ENCODE measurements at places on chromosomes 2 and 18. TPM values are rescaled to one million over a fixed set of nuclear protein-coding genes. Genes with fewer than 3 reads are reported as not detected.

The RGPD4 gene
- total RNA-seq, result not detected

The CCDC74A gene
- total RNA-seq, result 41.9 TPM

The CMPK2 gene
- 3.7 TPM for total RNA-seq

The SCG2 gene
- 79.7 TPM for total RNA-seq

The MC4R gene
- total RNA-seq, result not detected

The OTOS gene
- not detected for total RNA-seq

The KATNAL2 gene
- 4.3 TPM for total RNA-seq

The SPP2 gene
- not detected for total RNA-seq

The SLC30A3 gene
- total RNA-seq, result not detected

The LONRF2 gene
- 0.84 TPM for total RNA-seq

DNA sequence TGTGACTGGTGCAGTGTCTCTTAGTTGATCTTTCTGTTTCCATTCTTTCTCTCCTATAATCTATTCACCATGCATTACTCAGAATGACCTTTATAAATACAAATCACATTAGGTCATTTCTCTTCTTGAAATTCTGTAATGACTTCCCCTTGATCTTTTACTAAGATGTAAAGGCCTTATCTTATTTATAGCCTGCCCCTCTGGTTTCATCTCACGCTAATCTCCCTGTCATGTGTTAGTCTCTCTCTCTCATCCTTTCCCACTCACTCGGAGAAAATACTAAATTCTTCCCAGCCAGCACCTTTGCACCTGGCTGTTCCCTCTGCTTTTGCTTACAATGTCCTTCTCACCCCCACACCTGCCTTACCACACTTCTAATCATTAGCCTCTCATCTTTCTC, 530.8 kb downstream of the ADCYAP1 start:
- no peak for DNase-seq

- DNase-seq, result peak; percentile 80
Measured at GRCh38 chr2:64644458-64645382, 9.0 kb downstream of the SERTAD2 start.

- no peak for DNase-seq
Measured at GRCh38 chr18:24989760-24990593, 362.0 kb downstream of the ZNF521 start.

DNA sequence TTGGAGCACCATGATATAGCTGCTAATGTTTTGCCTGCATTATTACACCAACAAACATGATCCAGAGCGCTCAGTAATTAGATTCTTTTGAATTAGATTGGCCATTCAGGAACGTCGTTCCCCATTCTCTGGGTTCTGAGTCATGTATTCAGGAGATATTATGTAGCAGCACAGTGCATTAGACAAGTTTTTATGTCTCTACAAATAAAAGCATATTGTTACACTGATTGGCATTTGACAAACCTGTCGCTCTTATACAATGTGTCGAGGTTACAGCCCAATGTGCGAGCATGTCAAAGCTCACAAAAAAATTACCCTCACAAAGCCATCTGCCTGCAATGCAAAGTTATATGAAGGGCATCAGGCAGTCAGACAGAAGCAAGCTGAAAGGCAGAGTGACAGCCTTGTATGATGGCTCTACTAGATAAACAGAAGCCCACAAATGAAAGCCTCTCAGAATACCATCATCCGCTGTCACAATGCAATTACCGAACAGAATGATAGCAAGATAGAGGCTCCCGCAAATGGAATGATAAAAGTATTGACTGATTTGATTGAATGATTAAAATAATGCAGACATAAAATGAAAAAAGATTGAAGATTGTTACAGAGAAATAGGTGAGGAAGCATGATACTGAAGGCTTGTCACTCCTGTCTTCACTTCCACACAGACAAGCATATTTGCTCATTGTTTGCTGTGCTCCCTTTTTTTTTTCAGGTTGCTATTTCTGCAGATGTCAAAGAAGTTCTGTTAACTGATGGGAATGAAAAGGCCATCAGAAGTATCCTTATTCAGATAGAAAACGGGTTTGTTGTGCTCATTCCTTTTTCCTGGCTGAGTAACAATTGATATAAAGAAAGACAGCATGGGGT, 234.6 kb upstream of the SIX3 start:
- no peak for DNase-seq

DNA sequence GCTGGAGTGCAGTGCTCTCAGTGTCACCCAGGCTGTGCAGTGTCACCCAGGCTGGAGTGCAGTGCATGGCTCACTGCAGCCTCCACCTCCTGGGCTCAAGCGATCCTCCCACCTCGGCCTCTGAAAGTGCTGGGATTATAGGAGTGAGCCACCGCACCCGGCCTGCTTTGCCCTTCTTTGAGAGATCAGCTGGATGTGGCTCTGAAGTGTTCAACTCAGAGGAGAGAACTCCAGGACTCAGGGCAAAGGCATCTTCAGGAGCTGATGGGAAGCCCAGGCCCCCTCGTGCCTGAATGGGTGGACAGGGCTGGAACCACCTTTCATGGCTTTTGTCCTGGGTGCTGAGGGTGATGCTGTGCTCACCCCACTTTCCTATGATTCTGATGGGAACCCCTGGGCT, 52.0 kb upstream of the HAAO start:
- no peak for DNase-seq

GRCh38 chr2:83730223-83730622, 728.9 kb downstream of the SUCLG1 start:
- DNase-seq, result no peak

- DNase-seq, result no peak
Measured at GRCh38 chr18:48050176-48050575, 119.7 kb upstream of the SMAD2 start.

DNA sequence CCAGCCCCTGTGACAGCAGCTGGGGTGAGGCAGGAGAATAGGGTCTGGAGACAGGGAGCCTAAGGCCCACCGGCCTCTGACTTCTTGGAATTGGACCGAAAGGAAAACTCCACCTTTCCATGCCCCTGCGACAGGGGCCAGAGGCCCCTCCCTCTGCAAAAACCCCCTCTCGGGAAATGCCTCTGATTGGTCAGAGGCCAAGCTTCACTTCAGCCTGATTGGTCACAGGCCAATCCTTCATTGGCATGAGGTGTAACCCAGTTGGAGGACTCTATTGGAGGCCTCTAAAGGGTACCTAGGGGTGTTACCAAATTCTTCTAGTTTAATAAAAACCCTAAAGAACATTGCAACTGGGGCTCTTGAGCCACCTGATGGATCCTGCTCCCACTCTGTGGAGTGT, 5.7 kb upstream of the ACKR3 start:
- no peak for DNase-seq

DNA sequence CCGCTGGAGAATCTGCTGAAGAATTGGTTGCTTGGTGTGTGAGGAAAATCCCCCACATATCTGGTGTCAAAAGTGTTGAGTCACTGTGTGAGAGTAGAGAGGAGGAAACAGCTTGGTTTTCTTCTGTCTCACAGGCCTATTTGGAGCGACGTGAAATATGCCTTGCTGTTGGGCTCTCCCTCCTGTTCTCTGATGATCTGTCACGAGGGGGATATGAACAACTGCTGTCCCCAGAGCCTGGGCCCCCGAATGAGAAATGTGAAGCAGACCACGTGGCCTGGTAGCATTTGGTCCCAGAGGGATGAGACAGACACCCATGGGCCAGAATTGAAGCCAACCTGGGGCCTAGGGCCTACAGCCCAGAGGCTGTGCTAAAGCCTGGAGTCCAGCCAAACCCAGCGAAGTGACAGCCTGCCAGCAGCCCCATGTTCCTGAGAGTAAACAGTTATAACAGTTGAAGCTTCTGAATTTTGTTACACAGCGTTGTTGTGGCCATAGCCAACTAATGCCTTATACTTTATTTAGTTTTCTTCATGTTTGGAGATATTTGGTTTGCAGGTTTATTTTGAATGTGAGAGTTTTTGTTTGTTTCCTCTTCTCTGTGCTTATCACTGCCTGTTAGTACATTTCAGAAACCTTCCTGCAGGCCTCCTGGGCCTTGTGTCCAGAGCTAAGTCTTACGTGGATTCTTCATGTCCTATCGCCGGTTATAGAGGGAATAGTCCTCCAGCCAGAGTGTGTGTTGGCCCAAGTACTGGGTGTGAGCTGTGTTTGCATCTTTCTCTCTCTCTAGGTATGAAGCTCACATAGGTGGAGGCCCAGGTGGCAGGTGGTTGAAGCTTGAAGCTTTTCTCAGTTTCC, 18.7 kb upstream of the COLEC12 start:
- DNase-seq, result peak; percentile 80

DNA sequence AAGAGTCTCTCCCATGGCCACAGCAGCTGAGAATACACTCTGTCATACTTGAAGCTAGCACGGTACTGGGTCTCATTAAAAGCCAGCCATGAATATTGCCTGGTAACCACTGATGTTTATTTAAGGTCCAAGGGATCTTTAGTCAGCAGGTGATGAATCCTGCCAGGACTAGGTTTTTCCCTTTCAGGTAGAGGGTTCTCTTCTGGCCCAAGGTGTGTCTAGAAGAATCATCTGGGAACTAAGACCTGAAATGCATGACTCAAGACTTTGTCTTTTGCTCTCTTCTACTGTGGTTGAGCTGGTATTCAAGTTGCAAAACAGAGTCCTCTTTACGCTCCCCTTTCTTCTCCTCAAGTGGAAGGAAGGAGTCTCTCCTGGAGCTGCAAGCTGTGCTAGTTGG, 400.5 kb upstream of the FSIP2 start:
- DNase-seq, result no peak

DNA sequence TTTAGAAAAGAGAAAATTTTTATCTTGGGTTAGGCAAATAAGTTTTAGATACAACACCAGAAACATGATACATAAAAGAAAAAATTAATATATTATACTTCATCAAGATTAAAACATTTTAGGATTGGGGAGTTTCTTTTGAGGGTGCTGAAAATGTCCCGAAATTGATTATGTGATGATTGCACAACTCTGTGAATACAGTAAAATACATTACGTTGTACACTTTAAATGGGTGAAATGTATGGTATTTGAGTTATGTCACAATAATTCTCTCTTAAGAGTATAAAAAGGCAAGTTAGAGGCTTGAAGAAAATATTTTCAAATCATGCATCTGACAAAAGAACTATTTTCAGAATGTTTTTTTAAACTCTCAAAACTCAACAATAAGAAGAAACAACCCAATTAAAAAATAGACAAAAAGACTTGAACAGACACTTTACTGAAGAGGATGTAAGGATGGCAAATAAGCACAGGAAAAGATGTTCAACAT, 36.2 kb upstream of the INO80C start:
- DNase-seq, result no peak

DNA sequence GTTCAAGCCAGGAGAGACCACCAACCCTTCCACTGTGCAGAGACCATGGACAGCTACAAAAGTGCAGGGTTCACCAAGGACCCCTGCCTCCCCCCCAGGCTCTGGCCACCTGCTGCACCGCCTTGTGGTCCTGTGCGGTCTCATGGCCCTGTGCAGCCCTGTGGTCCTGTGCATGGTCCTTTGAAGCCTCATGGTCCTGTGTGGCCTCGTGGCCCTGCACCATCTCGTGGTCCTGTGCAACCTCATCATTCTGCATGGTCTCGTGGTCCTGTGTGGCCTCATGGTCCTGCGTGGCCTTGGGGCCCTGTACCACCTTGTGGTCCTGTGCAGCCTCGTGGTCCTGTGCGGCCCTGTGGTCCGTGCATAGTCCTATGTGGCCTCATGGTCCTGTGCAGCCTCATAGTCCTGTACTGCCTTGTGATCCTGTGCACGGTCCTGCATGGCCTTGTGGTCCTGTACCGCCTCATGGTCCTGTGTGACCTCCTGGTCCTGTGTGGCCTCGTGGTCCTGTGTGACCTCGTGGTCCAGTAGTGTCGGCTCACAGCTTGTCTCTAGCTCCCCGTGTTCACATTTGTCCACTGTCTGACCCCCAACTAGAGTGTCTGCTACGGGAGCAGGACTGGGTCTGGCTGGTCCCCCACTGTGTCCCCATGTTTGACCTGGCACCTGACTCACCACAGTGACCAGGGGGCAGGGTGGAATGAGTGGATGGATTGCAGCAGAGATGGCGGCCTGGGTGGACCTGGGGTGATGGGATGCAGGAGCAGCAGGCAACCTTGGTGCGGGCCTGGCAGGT, 20.0 kb upstream of the OTOS start:
- no peak for DNase-seq

DNA sequence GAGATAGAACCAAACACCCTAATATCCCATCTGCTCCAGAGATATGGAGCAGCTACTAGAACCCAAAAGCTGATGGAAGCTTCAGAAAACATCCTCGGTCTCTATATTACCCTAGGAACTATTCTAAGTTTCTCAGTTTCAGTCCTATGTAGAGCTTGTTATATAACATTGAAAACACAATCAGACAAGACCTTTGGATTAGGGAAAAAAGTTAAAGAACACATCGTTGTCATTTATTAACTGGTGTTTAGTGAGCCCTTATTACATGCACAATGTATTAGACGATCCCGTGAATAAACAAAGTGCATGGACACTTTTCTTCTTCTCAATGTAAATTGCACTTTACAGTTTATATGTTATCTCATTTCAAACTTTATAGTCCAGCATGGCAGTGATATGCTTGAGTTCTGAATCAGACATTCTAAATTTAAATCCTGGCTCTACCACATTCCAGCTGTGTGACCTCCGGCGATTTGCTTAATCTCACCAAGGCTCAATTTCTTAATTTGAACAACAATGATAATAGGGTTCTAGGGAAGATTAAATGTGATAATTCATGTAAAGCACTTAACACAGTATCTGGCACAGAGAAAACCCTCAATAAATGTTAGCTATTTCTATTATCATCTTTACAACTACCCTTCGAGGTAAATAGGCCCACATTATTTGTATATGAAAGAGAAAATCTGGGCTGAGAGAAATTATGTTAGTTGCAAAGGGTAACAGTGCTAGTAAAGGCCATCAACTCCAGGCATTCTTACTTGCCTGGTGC, 83.6 kb upstream of the PIK3C3 start:
- peak; percentile 48 for DNase-seq
